GM12878 (cell line): ENCODE measurements at places on chromosomes 5 and 9. TPM values are rescaled to one million over a fixed set of nuclear protein-coding genes. Genes with fewer than 3 reads are reported as not detected.

- H3K4me3 ChIP-seq = no peak overlapping the region
- no peaks in the 10 kb centered on the region for H3K27me3 ChIP-seq
- H3K36me3 ChIP-seq = no peaks in the 10 kb centered on the region
- no peaks in the 10 kb centered on the region for H3K4me1 ChIP-seq
Measured at GRCh38 chr9:101014566-101014965, 14.0 kb upstream of the PLPPR1 start.

GRCh38 chr9:31140316-31140715 is 1244.1 kb upstream of the ACO1 start:
- no peaks in the 10 kb centered on the region for H3K36me3 ChIP-seq
- no peaks in the 10 kb centered on the region for H3K27me3 ChIP-seq
- no peak overlapping the region for H3K27ac ChIP-seq
- no peak overlapping the region for H3K4me3 ChIP-seq
- DNase-seq = no peak
- no peaks in the 10 kb centered on the region for H3K4me1 ChIP-seq

- no peaks in the 10 kb centered on the region for H3K4me1 ChIP-seq
- H3K36me3 ChIP-seq = no peaks in the 10 kb centered on the region
- peaks cover 2% of the 10 kb centered on the region; the same call in 1 of the 2 replicates for H3K27me3 ChIP-seq
- no peak overlapping the region for H3K4me3 ChIP-seq
- H3K27ac ChIP-seq = no peak overlapping the region
- no peak for DNase-seq
Measured at GRCh38 chr5:149387982-149388381, 8.9 kb upstream of the IL17B start.

GRCh38 chr5:73641811-73642210 is 15.8 kb downstream of the ARHGEF28 start:
- no peaks in the 10 kb centered on the region for H3K27me3 ChIP-seq
- no peaks in the 10 kb centered on the region for H3K36me3 ChIP-seq
- no peak overlapping the region for H3K27ac ChIP-seq
- no peak overlapping the region for H3K4me3 ChIP-seq
- DNase-seq = no peak

- no peak for DNase-seq
- no peak overlapping the region for H3K4me3 ChIP-seq
- H3K36me3 ChIP-seq = no peaks in the 10 kb centered on the region
- H3K4me1 ChIP-seq = no peaks in the 10 kb centered on the region
- H3K27me3 ChIP-seq = no peaks in the 10 kb centered on the region
Measured at GRCh38 chr5:73781107-73781768, 155.2 kb downstream of the ARHGEF28 start.

The IRF1 gene
- 62.1 and 68.4 TPM in 2 replicates for polyA plus RNA-seq

The MSMP gene
- 0.90 and 1.5 TPM in 2 replicates for polyA plus RNA-seq

The NSD1 gene
- polyA plus RNA-seq = 37.7 and 50.5 TPM in 2 replicates

The PSMB7 gene
- polyA plus RNA-seq = 303 and 314 TPM in 2 replicates
